ENCODE measurements at places on chromosomes 2 and 18.

- DNase-seq = no peak
These were observed 477.5 kb downstream of the SLC4A3 start for GRCh38 chr2:220104871-220105351.

DNA sequence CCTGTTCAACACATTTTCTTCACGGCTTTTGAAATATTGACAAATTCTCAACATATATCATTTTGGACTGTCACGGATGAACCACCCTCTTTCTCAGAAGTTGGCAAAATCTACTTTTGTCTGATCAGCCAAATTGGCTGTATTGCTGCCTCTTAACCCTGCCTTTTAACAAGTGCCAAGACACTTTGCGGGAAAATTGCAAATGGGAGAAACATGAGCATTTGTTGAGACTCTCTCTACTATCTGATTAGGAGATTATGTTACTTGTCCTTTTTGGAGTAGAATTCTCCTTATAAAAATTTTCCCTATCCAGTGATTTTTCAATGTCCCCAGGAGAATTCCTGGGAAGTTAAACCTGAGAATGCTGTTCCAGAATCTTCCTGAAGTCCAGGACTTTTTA lies 256.2 kb upstream of the ZSWIM2 start:
- DNase-seq = no peak

GRCh38 chr2:7031547-7032245 lies 114.5 kb downstream of the RNF144A start:
- no peak for DNase-seq

DNA sequence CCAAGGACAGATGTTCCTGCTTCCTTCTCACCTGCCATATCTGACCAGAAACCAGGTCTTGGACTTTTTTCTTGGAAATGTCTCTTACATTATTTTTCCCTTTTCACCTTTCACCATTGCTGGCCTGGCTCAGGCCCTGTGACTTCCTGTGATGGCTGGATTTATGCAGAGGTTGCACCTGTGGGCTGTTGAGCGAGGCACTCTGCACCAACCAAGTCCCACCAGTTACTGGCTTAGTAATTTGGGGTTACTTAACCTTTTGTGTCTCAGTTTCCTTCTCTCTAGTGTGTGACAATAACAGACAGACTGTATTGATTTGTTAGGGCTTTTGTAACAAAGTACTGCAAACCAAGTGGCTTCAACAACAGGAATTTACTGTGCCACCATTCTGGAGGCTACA lies 110.0 kb downstream of the INSIG2 start:
- no peak for DNase-seq

GRCh38 chr2:150378686-150379085 lies 108.8 kb downstream of the RND3 start:
- no peak for DNase-seq

DNA sequence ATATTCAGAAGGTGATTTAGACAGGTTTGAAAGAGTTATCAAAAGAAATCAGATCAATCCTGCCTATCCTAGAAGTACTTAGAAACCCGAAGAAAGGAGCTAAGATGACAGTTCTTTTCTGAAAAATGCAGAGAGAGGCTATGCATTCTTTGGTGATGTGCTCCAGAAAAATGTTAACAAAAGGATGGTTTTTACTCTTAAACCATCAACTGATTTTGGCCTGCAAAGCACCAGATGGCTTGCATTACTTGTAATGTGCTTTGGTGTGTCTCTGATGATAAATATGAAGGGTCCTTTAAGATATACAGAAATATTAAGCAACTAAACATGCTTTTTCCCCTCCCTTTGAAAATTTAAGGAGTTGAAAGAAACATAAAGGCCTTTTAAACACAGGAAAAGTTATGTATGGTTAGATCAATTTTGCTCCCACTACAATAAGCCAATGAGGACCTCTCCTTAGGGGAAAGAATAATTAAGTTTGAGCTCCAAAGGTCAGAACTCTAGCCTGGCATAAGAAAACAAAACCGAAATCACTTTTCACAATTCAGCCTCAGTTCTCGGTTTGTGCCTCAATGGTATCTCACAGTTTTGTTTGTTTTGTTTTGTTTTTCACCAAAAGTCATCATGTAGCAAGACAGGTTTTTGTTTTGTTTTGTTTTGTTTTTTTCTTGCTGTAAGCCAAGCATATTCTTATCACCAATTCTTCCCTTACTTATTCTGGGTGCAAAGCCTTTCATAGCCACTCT lies 302.4 kb upstream of the NT5C1B start:
- DNase-seq = no peak

DNA sequence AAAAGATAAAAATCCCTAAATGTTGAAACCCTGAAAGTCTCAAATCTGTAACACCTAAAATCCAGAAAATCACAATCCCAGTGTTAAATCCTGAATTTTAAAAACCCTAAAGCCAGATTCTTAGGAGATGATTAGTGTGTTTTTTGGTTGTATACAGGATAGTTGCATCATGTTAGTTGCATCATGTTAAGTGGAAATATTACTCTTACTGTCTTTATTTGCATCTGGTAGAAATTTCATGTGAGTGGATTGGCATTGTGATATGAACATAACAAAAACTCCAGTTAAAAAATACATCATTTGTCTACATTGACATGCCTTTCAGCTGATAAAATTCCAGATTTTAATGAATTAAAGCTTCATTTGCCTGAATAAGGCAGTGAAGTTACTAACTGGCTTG lies 683.1 kb upstream of the ACVR2A start:
- DNase-seq = no peak

- no peak for DNase-seq
These were observed 49.6 kb upstream of the RPL31 start for GRCh38 chr2:100952512-100952911.

- no peak for DNase-seq
These were observed 23.2 kb downstream of the ACOXL start for GRCh38 chr2:110755491-110756078.
